ENCODE measurements at places on chromosomes 6 and 20. TPM values are rescaled to one million over a fixed set of nuclear protein-coding genes. Genes with fewer than 3 reads are reported as not detected.
A peak's percentile ranks its signal among the peaks of the same experiment; 100 is the strongest.

NR2E1 gene
- not detected for total RNA-seq

C6orf120 gene
- 17.6 TPM for total RNA-seq

FGD2 gene
- under 0.01 TPM for total RNA-seq

DNA sequence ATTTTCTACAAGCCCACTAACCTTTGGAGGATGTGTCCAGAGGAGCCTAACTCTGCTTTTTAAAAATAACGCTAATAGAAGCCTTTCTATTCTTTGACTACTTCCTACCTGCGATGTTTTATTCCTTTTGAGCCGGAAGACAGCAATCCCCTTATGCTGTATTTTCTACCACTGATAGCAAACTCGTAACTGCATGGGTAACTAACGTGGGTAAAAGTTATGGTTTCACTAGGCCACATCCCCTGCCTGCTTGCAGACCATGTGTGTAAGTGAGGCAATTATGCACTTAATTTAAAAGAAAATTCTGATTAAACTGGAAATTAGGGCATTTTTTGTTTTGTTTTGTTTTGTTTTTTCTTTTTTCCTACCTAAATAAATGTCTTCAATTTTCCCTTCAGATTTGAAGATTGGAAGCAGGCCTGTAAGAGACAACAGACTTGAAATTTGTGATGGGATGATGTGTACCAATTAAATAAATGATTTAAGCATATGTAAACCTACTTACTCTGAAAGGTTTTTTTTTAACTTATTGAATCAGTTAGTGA, 931 bp downstream of the UFL1 start:
- peak; percentile 15 for DNase-seq

DNA sequence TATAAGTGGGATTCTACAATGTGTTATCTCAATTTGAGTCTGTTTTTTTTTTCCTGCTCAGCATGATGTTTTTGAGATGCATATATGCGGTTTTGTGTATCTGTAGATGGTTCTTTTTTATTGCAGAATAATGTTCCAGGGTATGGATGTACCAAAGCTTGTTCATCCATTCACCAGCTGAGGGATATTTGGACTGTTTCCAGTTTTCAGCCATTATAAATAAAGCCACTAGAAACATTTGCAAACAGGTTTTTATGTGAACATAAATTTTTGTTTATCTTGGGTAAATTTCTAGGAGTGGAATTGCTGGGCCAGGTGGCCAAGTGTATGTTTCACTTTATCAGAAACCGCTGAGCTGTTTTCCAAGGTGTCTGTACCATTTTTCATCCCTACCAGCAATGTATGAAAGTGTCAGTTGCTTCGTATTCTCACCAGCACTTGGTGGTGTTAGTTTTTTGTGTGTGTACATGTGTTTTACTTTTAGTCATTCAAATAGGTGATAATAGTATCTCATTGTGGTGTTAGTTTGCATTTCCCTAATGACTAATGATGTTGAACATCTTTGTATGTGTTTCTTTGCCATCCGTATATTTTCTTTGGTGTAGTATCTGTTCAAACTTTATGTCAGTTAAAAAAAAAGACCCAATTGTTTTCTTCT, 124.2 kb downstream of the CEBPB start:
- DNase-seq = peak; percentile 31

DNA sequence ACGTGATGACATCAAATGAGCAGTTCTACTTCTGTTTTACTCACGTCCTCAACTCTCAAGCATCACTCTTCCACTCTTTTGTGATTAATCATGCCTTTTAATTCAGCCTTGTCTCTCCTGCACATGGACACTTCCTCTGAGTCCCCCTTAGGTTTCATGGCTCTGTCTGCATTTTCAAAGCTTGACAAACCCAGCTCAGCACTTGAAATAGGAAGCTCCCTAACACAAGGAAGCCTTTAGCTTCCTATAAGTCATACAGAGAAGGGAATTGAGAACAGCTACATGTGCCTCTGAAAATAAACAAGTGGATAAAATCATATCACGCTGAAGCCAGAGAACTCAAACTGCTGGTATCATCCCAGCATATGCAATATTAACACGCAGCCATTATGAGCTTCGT, 21.2 kb downstream of the KIF16B start:
- no peak for DNase-seq

GRCh38 chr6:113562248-113562647, 294.9 kb upstream of the MARCKS start:
- DNase-seq = no peak

- peak; percentile 40 for DNase-seq
Observed at GRCh38 chr6:13194852-13195251, 133.5 kb downstream of the TBC1D7 start.

PM20D2 gene
- 7.1 TPM for total RNA-seq

DNA sequence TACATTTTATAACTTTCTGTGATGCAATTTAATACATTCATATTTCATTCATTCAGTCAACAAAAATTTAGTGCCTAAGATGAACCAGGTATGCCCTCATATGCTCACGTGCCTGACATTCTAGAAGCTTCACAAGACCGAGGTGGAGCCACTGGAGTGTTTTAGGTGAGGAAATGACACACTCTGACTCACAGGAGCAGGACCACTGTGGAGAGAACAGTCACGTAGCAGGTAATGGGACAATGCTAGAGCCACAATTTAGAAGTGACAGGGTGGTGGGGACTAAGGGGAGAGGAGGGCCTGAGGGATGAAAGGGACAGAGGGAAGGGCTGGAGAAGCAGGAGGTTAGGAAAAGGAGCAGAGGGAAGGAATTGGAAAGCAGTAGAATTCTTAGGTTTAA, 17.6 kb upstream of the HLA-A start:
- DNase-seq = peak; percentile 86

FNDC1 gene
- not detected for total RNA-seq

GRCh38 chr20:52084727-52085126, 106.9 kb downstream of the ZFP64 start:
- DNase-seq = no peak
